ENCODE measurements at places on chromosomes 6 and 20. TPM values are rescaled to one million over a fixed set of nuclear protein-coding genes. Genes with fewer than 3 reads are reported as not detected.

RNF144B gene
- 8.9 TPM for polyA plus RNA-seq

HDGFL1 gene
- not detected for polyA plus RNA-seq

MACROD2 gene
- 44.9 TPM for polyA plus RNA-seq

SLC22A2 gene
- not detected for polyA plus RNA-seq

WFDC10B gene
- not detected for polyA plus RNA-seq

DPPA5 gene
- polyA plus RNA-seq, result not detected

FKBP1C gene
- polyA plus RNA-seq, result not detected

CSNK2A1 gene
- polyA plus RNA-seq, result 63.7 TPM

STMND1 gene
- not detected for polyA plus RNA-seq

ARHGAP40 gene
- polyA plus RNA-seq, result not detected

CST2 gene
- not detected for polyA plus RNA-seq

CALHM4 gene
- not detected for polyA plus RNA-seq

Measured in naive B cell (primary cell).